ENCODE measurements at places on chromosomes 3 and 15. TPM values are rescaled to one million over a fixed set of nuclear protein-coding genes. Genes with fewer than 3 reads are reported as not detected.

The NECTIN3 gene
- 5.0 TPM for total RNA-seq

The FAM3D gene
- not detected for total RNA-seq

The ATP13A4 gene
- 0.36 TPM for total RNA-seq

The CSNK1G1 gene
- 7.1 TPM for total RNA-seq

The DPH6 gene
- total RNA-seq, result 18.9 TPM

- DNase-seq, result no peak
Measured at GRCh38 chr3:3165241-3165640, 14.2 kb downstream of the CRBN start.

GRCh38 chr15:80163217-80163616 is 10.4 kb downstream of the FAH start:
- no peak for DNase-seq

DNA sequence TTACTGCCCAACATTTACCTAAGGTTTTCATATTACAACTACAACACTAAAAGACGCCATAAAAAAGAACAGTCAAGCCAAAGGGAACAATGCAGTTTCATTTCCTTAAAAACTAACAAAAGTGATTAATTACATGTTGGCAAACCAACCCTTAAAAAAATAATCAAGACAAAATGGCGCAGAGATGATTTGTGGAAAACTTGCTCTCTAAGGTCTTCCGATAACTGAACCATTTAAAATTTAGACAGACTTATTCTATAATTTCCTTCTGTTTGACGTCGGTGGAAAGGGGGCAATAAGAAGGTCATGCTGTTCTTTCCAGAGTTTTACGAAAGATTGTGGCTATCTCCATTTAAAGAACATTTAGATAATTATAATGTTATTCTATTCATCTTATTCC is 87.6 kb downstream of the RYK start:
- no peak for DNase-seq

- no peak for DNase-seq
Measured at GRCh38 chr15:60605879-60606307, 127.0 kb upstream of the ICE2 start.

DNA sequence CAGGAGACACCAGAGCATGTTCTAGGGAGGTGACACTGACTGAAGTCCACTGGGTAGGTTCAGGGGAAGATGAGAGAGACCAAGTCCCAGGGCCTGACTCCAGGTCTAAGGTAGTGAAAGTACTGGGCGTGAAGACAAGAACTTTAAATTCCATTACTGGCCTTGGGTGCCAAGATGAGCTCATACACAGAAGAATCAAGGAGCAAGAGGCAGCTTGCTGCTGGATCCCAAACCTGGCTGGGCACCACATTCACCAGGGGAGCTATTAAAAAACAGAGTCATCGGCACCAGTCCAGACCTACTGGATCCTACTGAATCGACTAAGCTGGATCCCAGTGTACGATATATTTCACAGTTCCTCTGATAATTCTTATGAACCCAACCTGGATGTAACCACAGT is 42.1 kb upstream of the ATG7 start:
- no peak for DNase-seq

GRCh38 chr3:131568460-131568859 is 65.7 kb upstream of the MRPL3 start:
- DNase-seq, result no peak

DNA sequence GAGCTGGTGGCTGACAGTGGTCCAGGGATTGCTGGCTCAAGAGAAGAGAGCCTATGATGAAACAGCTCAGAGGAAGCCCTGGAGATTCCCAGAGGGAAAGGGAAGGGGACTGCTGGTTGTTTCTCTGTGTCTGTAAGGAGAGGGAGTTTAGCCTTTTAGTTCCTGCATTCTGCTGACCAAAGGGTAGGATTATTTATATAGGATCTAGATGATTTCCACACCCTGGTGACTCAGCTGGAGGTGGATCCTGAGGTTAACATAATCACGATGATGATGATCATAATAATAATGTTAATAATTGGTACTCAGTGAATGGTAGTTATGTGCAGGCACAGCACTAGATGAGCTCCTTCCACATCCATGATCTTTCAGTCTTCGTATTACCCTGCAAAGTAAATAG is 144.9 kb downstream of the EPHB1 start:
- no peak for DNase-seq

DNA sequence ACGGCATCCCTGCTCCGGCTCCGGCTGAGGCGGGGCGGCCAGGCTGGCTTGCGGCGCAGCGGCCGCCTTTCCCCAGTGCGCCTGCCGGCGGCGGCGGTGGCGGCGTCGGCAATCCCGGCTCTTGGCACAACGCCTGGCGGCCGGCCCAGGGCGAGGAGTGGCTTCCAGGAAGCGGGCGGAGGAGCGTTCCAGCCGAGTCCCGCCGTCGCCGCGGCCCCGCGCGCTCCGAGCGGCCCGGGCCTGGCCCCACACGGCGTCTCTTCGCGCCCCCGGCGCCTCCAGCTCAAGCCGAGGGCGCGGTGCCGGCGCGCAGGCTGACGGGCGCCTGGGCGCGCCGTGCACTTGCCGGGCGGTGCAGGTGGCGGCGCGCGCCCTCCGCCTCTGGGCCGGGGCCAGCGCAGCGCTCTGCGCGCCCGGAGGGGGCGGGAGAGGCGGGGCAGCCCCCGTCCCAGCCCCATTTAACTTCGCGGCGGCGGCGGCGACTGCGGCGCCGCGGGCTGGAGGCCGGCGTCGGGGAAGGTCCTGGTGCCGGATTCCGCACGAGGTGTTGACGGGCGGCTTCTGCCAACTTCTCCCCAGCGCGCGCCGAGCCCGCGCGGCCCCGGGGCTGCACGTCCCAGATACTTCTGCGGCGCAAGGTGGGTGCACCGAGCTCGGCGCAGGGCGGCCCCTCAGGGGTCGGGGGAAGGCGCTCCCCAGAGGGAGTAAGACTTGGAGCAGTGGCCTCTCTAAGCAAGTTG is at the start of gene ADAMTSL3:
Gene ADAMTSL3 (plus strand): TSS at position 485 of the 740 bp plus-strand sequence. CDS start 1,639 bp downstream, outside the sequence.
- peak; percentile 86 for DNase-seq

DNA sequence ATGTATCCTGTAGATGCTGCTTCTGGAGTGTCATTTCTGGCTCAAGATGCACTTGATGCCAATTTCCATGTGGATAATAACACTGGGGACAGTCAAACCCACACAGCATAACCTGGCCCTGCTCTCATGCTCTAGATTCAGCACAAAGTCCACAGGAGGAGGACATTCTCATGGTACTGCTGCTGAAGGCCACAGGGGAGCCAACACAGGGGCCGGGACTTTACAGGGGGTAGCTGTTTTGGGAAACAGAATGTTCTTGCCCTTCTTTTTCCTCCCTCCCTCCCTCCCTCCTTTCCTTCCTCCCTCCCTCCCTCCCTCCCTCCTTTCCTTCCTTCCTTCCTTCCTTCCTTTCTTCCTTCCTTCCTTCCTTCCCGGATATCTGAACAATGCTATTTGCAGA is 477.4 kb downstream of the PDCD6IP start:
- DNase-seq, result no peak

Measured in psoas muscle (tissue), 8 donors.